Skin of body (tissue), 3 donors: ENCODE measurements at places on chromosomes 1 and 21. TPM values are rescaled to one million over a fixed set of nuclear protein-coding genes. Genes with fewer than 3 reads are reported as not detected.

HSPA6 gene
- total RNA-seq: 8.2 TPM

LCE1C gene
- total RNA-seq: 9.3 TPM

USP25 gene
- total RNA-seq: 60.7 TPM

CYP4Z1 gene
- 0.39 TPM for total RNA-seq

GUCA2B gene
- not detected for total RNA-seq

KCNJ6 gene
- total RNA-seq: 0.20 TPM

LCE1D gene
- 1.4 TPM for total RNA-seq

TTLL7 gene
- 11.5 TPM for total RNA-seq

GLIS1 gene
- 0.69 TPM for total RNA-seq

CRYBG2 gene
- 15.4 TPM for total RNA-seq
